ENCODE measurements at places on chromosomes 6 and 20.

GRCh38 chr20:62961310-62961783 lies 8.8 kb downstream of the SLC17A9 start:
- DNase-seq, result no peak

DNA sequence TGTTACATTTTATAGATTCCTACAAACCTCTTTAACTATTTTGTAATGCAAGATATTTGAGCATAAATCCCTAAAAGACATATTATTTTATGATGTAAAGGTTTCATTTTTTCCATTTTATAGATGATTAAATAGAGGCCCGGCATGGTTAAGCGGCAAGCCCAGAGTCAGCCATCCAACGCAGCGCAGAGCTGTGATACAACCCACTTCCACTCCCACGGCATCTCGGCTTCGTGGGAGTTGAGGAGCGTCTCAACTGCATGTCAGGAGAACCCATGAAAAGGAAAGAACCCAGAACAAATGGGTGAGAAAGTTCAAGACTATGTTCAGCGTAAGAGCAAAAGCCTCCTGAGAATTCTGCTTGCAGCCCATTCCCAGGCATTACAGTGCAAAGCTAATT lies 488.2 kb downstream of the PRKN start:
- DNase-seq, result no peak

GRCh38 chr6:1070085-1070521 lies 241.8 kb upstream of the FOXQ1 start:
- DNase-seq, result no peak

GRCh38 chr20:59560588-59561227 lies 43.6 kb upstream of the PHACTR3 start:
- DNase-seq, result no peak

GRCh38 chr6:26576407-26576843 lies 20.3 kb upstream of the ABT1 start:
- DNase-seq, result no peak

GRCh38 chr6:42314571-42315258 lies 97.1 kb upstream of the MRPS10 start:
- DNase-seq, result no peak

DNA sequence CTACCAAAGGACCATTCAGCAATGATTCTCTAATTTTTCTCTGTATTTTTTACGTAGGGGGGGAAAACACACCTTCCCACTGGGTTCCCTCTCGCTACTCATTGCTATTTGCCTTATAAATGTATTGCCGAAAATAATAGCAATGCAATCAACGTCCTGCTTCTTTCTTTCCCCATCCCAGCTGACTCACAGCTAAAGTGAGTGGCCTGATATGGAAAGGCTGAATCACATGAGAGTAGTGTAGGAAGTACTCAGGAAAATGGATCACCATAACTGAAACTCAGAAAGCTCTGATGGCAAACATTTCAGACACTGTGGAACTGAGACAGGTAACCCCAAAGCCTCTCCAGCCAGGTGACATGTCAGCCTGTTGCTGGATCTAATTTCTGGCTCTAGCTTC lies 49.3 kb upstream of the SRPK1 start:
- DNase-seq, result no peak

DNA sequence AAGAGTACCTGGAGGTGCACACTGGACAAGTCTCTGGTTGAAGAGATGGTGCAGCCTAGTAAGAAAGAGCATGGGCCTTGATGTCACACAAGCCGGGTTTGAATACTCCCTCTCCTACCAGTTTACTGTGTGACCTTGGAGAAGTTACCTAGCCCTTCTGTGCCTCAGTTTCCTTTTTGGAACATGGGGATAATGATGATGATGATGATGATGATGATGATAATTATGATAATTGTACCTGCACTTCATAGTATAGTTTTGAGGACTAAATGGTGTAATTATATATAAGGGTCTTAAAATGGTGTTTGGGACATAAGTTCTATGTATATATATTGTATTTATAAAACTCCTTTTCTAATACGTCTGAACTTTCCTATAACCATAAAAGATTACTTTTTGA lies 41.7 kb downstream of the POPDC3 start:
- no peak for DNase-seq

DNA sequence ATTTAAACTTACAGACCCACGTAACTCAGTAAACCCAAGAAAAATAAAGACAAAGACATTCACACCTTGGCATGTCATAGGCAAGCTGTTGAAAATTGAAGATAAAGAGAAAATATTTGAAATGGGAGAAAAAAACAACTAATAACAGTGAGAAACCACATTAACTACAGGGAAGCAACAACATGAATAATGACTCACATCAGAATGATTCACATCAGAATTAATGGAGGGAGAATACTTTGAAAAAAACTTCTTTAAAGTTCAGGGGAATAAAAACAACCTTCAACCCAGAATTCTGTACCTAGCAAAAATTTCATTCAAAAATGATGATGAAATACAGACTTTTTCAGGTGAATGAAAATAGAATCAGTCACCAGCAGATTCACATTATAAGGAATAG lies 32.9 kb upstream of the SLC22A3 start:
- DNase-seq, result no peak

DNA sequence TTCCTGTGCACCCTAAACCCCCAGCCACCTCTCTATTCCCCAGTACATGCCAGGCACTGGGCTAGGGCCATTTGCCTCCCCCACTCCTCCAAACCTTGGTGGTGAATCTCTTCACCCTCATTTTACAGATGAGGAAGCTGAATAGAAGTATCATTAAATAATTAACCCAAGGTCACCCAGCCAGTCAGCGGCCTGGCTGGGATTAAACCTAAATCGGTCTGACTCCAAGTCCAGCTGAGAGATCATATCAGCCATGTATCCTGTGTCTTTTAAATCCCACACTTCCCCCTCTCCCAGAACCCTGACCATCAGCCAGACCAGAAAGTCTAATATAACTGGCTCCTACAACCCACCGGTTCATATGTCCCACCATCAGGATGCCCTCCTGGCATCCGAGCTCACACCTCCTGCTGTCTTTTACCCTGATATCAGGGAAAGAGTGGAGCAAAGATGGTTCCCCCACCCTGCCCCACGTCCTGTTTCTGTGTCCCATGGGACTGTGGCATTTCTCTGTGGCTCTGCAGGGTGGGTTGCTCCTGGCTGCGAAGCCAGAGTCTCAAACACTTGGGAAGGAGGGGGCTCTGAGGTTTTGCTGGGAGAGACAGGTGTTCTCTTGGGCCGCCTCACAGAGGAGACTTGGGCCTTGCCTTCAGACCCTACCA lies 145.3 kb downstream of the VEGFA start:
- no peak for DNase-seq

GRCh38 chr6:92468066-92468465 lies 951.3 kb downstream of the EPHA7 start:
- DNase-seq, result no peak

DNA sequence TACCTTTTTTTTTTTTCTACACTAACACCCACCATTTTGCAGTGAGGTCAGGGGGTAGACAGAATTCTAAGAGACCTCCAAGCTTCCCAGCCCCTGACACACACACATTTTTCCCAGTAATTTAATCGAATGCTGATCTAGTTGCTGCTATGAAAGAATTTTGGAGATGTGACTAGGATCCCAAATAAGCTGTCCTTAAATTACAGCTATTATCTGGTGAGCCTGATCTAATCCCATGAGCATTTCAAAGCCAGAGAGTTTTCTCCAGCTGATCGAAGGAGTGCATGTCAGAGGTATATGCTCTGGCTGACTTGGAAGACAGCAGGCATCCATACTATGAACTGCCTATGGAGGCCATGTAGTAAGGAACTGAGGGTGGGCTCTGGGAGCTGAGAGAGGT lies 503.8 kb upstream of the MARCKS start:
- DNase-seq, result no peak

DNA sequence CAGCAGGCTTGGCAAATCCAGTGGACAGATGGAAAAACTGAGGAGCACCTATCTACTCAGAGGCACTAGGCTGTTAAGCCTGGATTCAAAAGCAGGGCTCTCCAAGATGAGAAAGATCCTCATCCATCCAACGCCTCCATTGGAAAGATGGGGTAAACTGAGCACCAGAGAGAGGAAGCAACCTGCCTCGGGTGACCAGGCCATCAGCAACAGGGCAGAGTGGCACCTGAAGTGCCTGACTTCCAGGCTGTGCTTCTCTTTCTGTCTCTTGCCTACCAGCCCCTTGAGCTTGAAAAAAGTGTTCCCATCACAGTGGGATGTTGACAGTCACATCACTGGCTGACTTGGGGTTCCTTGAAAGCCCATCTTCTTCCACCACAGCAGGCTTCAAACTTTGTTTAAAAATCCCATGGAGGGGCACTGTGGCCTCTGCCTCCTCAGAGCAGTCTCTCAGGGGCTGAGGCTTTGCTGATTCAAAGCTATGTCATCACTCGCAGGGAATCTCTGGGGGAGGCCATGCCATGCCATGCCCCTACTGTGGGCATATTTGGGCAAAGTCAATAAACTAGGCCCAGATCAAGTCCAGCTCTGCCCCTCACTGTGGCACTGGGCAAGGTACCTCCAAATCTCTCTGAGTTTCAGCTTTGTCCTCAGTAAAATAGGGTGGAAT lies 44.8 kb upstream of the TGM2 start:
- no peak for DNase-seq

- no peak for DNase-seq
Measured at GRCh38 chr6:51792273-51793030, 295.0 kb downstream of the PKHD1 start.

- no peak for DNase-seq
Measured at GRCh38 chr20:20395087-20395486, 27.2 kb downstream of the INSM1 start.

DNA sequence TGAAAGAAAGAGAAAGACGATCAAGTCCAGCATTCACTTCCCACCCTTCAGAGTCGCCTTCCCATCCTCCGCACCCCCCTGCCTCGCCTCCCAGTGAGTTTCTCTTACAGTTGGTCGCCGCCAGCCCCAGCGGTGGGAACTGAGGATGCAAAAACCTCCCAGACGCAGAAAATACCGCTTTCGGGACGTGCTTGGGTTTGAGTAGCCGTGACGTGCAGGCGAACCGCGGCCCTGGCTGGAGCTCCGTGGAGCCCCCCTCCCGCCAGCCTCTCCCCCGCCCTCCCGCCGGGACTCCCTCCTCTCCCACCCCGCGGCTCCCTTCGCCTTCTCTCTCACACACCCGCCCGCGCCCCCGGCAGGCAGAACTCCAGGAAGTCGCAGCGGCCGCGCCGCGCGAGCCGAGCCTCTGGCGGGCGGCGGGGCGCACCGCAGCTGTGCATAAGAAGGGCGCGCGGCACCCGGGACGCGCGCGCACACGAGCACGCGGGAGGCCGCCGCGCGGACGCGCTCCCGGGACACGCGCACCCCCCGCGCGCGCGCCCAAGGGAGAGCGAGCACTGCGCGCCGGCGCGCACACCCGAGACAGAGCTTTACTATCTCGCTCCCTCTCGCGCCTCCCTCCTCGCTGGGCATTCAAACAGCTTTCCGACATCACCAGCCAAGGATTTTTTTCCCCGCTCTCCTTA lies at the start of gene ADGRB3:
Gene ADGRB3, plus strand, starts transcription at position 557 of the 686 bp plus-strand sequence. CDS start 3,394 bp downstream, outside the sequence.
- peak; percentile 40 for DNase-seq

- no peak for DNase-seq
Measured at GRCh38 chr6:29990931-29991330, 48.6 kb downstream of the HLA-A start.

DNA sequence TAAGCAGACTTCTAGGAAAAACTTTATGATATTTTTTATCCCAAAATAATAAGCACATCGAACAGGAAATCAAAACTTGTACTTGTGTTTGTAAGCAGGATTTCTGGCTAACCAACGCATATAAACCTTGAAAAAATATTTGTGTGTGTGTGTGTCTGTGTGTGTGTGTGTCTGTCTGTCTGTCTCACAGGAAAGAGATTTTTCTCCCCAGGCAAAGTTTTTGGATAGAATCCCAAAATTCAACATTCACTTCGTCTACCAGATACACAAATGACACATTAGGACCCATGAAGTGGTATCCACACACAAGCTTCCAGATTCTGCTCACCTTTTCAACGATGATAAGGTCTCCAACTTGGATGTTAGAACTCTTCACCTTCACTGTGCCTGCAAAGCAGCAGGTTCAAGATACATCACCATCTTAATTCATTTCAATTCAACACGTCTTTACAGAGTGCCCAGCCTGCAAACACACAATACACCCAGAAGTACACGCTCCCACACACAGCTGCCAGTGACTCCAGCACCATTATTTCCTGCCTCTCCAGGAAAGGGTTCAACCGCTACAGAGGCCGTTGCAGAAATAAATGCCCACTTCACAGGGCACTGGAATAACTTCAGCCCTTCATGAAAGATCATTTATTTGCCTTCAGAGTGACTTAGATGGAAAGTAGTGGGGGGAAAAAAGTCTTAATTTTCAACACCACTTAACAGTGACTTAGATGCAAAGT lies 70.9 kb downstream of the ATP9A start:
- no peak for DNase-seq

DNA sequence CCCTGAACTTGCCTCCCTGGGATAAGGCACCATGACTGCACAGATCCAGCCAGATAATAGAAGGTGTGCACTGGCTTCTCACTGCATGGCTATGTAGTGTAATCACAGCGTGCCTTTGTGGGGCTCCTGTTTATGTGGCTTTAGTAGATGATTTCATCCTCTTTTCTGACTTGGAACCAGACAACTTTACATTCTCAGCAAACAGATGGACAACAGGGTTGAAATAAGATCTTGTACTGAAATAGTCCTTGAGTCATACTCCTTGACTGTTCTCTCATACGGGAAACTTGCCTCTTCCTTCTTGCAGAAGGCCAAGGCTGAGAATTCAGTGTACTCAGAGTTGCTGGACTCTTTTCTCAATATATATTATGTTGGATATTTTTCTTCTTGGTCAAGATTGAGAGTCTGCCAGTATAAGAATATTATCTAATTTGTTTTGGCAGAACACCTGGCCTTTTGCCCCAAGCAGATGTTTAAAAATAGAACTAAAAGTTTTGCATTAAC lies 25.0 kb upstream of the RNF144B start:
- no peak for DNase-seq

DNA sequence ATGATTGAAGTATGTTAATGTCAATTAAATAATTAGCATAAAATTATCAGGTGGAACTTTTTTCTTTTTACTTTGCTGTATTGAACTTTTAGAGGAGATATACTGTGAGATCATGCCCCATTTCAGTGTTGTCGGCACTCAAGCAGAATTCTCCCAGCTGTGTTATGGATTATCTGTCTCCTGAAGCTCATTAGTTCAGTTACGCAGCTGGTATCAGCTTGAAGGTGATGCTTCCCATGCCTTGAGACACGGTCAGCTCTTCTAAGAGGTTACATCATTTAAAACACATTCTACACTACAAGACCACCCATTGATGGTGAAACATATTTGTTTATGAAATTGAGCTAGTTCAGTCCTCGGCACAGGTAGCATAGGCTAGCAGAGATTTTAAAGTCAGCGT lies 68.9 kb upstream of the PHACTR2 start:
- no peak for DNase-seq

GRCh38 chr6:30979141-30979540 lies 4.4 kb upstream of the MUC21 start:
- DNase-seq, result no peak

- DNase-seq, result no peak
Measured at GRCh38 chr6:142851601-142852000, 93.4 kb downstream of the HIVEP2 start.

DNA sequence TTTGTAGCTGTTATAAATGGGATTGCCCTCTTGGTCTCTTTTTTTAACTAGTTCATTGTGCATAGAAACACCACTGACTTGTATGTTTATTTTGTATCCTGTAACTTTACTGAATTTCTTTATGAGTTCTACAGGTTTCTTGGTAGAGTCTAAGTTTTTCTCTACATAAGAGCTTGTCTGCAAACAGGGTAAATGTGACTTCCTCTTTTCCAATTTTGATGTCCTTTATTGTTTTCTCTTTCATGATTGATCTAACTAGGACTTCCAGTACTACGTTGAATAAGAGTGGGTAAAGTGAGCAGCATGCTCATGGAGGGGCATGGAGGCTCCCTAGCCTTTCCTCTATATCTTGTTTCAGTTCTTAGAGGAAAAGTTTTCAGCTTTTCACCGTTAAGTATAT lies 3.0 kb upstream of the WFDC10A start:
- DNase-seq, result no peak

Data from stimulated activated CD8-positive, alpha-beta memory T cell treated with anti-CD3 and anti-CD28 coated beads, Interleukin-4, amount 100 ng/mL, for 48 hours (primary cell).